Ecto neural progenitor cell (in vitro differentiated cells): ENCODE measurements at places on chromosomes 4 and X.

DNA sequence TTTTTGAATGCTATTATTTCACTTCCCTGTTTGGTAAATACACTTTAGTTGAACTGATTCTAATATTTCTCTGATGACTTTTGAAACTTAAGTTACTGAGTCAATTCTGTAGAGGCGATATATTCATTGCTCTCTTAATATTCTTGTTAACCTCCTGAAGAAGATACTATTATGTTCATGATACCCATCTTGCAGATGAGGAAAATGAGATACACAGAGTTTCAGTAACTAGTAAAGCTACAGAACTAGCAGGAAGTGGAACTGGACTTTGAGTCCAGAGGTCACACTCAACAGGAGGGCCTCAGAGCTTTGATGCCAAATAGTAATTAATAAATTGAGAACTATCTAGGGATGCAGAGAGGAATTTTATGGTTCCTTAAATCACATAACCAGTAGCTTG is 70.0 kb downstream of the PCDH7 start:
- no peak for DNase-seq

- no peak for DNase-seq
These were observed 20.4 kb downstream of the DOK7 start for GRCh38 chr4:3483471-3483921.

DNA sequence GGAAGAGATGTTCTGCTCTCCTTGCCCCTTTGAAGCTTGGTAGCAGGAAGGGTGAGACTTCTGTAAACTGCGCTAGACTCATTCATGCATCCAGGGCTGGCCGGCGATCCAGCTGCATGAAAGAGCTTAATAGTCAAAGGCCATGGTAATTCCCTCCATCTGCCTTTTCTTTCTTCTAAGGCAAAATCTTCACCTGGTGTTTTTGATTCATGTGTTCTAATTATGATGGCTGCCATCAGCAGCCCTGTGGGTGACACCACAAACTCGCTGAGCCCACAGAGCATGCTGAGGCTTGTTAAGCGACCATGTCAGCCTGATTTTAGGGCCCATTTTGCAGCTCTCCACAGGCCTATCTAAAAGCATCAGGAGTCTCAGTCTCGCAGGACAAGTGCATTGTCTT is 450.1 kb upstream of the TENM3 start:
- DNase-seq, result no peak

DNA sequence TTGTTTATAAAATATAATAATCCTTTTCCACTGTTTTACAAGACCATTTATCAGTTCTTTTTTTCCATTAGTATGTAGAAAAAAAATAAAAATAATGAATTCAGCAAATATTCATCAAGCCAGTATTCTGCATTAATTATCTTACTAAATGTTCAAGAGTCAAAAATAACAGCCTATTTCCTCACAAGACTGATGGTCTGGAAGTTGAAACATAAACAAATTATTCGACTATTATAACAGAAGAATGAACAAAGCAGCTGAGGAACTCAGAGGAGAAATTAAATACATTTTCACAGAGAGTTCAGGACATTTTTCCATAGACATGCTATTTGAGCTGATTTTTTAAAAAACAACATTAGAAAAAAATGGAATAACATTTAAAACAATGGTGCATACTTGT is 2594.8 kb downstream of the ARAP2 start:
- DNase-seq, result no peak

GRCh38 chrX:68851082-68851481 is 22.3 kb downstream of the EFNB1 start:
- no peak for DNase-seq

GRCh38 chr4:87982036-87982435 is 6.5 kb downstream of the SPP1 start:
- DNase-seq, result no peak

DNA sequence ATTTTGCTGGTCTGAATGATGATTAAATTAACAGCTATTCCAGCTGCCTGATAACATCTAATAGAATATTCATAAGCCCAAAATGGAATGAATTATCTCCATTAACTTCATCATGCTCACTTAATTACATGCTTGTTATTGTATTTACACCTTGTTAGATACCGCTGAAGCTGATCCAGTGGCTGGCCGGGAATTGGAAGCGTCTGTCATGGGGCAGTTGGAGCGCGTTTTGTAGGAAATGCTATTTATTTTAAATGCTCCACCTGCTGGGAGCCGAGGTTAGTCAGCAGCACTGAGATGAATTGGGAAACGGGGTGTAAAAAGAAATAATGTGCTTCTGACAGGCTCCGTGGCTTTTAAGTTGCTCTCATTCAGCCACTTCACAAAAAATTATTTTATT is 25.2 kb downstream of the ARX start:
- DNase-seq, result no peak
